ENCODE measurements at places on chromosomes 5 and 9. TPM values are rescaled to one million over a fixed set of nuclear protein-coding genes. Genes with fewer than 3 reads are reported as not detected.

GPR151 gene
- total RNA-seq, result not detected

SHISAL2B gene
- not detected for total RNA-seq

CDX1 gene
- not detected for total RNA-seq

RNF14 gene
- total RNA-seq, result 33.7 TPM

KLF9 gene
- total RNA-seq, result 12.8 TPM

ABCA2 gene
- 67.7 TPM for total RNA-seq

LPAR1 gene
- not detected for total RNA-seq

VLDLR gene
- total RNA-seq, result 3.7 TPM

RASEF gene
- total RNA-seq, result not detected

IFNA2 gene
- total RNA-seq, result not detected

DNA sequence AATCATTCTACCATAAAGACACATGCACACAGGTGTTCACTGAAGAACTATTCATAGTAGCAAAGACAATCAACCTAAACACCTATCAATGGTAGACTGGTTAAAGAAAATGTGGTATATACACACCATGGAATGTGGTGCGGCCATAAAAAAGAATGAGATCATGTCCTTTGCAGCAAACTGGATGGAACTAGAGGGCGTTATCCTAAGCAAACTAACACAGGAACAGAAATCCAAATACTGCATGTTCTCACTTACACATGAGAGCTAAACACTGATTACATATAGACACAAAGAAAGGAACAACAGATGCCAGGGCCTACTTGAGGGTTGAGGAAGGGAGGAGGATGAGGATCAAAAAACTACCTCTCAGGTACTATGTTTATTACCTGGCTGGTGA, 103.8 kb downstream of the DRD1 start:
- no peak for DNase-seq

GRCh38 chr9:108838017-108838416, 17.8 kb downstream of the ACTL7B start:
- DNase-seq, result no peak

DNA sequence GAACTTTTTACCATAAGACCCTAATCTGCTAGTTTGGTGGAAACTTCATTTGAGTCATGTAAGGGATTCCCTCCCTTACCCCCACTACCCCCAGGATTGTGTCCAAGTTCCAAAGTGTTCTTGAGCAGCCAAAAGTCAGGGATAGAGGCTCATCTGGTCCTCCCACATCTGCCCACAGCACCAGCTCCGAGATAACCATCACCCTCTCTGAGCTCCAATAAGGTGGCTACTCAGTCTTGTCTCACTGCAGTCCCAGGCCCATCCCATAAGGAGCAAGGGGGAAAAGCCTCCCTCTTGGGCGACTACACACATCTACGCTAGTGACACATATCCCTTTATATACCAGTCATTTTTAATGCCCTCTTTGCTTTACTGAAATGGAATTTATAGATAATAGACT, 12.0 kb upstream of the ENC1 start:
- no peak for DNase-seq

GRCh38 chr9:61667559-61668121, 477.8 kb downstream of the SPATA31A7 start:
- no peak for DNase-seq

DNA sequence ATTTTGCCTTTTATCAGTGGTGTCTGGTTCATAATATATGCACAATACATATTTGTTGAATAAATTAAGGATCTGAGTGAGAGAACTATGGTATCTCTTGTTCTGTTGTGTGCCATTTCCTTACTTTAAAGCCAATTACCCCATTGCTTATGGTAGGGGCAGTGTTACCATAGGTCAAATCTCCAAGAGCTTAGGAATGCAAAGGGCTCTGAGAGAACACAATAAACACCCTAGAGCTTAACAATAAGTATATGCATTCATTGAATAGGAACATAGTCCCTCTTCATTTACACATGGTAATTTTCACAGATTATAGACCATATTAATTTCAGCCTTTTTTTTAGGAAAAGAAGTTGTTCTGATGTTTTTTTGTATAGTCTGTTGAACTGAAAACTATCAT, 112.2 kb downstream of the MCTP1 start:
- DNase-seq, result no peak

DNA sequence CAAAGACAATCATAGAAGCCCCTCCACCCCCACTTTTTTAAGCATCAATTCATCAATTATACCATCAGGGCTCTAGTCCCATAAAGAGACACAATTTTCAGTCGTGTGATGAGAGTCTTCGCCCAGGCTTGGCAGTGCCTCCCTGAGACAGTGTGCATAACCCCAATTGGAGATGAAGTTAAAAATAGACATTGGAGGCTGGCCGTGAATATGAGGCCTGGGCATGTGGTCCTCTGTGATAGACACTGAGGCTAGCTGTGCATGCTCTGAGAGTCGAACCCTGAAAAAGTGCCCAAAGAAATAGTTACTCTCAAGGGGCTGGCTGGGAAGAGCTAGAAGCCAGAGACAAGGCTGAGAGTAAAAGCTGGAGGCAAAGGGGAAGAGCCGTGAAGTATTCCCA, 248.6 kb upstream of the NR4A3 start:
- DNase-seq, result no peak

- DNase-seq, result no peak
These were observed 66.6 kb downstream of the DEPDC1B start for GRCh38 chr5:60633341-60633740.

- DNase-seq, result no peak
These were observed 37.7 kb upstream of the PLEKHG4B start for GRCh38 chr5:54175-54730.

DNA sequence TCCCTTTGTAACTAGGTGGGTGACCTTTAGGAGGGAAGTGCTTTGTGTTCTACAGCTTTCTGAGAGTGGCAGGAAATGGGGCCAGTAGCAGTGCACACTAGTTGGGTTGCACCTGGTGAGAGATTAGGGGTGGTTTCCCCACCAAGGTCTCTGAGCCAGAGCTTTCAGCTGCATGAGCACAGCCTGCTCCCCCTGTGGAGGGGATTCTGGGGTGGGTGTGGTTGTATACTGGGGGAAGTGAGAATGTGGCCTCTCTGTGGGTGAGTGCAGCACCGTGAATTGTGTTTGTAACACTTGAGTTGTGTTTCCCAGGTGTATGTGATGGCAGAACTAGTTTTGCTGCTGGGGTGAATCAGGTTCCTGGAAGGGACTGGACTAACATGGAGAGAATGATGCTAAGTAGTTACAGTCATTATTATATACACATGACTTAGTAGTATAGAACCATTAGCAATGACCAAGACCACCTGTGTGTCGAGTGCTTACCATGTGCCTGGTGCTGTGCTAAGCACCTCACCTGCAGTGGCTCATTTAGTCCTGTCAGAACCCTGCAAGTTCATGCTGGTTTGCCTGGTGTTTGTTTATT, 11.8 kb upstream of the CXXC5 start:
- peak; percentile 79 for DNase-seq

DNA sequence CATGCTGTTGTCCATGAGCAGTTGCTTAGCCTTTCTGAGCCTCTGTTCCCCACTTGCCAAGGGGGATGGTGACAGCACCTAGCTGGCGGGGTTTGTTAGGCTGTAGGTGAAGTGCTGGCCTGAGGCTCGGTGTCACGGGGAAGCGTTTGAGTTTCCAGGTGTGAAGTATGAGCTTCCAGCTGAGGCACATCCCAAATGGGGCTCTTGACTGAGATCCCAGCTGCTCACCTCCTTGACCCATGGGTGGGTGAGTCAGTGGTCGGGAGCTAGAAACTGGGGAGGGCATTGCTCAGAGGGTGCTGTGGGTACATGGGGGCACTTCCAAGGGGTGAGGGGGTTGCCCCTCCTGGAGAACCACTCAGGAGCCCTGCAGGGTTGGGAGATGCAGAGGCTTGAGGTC, 26.4 kb upstream of the RNF130 start:
- DNase-seq, result no peak

DNA sequence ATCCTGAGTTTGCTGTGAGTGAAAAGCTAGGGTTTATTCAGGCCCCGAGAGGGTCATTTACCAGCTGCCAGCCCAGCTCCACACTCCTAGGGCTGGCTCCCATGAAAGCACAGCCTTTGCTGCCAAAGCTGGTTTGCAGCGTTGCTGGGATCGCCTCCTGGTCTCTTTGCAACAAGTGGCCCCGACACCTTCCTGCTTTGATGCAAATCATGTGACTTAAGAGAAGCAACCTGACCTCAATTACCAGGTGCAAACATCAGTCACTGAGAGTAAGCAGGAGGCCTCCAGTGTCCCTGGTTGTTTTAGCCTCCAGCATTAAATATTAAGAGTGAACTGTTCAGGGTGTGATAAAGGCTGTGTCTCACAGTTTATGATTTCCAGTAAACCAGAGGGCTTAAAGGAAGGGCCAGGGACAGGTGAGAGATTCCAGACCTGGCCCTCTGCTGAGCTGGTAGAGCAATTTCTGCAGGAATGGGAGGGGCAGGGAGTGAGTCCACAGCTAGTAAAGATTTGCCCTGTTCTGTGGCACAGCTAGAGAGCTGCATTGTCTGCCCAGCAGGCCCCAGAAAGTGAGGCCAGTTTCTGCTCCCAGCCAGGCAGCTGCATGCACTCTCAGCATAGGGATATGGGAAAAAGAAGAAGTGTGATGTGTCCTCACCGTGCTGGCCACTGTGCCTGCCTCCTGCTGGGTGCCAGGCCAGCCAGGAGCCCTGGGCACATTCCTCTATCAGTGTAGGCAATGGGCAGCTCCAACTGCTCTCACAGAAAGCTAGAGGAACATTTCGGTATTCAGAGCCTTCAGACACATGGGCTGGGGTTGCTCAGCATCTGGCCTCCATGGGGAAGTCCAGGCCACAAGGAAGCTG, 58.0 kb downstream of the SLC22A5 start:
- DNase-seq, result peak; percentile 74

- no peak for DNase-seq
These were observed 16.8 kb downstream of the MGAT1 start for GRCh38 chr5:180785794-180786221.

DNA sequence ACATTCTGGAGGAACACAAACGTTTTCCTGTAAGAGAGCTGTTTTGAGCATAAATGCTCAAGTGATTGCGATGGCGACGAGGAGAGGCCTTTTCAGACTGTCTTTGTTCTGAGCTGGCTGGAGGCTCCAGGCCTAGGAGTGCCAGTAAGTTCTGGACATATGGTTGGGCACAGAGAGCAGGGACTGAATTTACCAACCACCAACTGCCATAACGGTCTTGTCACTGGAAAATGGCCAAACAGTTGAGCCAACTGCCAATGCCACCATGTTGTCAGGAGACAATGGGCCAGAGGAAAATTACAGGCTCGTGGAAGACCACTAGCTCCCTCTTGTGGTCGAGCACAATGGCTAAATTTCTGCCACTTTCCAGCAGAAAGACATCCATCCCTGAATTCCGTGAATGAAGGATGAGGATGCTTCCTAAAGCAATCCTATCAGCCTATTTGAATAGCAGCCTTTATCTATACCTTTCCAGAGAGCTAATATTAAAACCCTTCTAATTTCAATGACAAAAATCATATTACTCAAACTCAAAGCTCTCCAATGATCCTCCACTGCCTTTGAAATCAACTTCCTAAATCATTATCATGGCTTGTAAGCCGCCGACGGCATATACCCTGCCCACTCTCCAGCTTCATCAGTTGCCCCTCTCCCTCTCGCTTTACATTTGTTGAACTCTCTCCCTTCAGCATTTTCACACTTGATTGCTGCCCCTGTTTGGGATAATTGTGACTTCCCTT, 66.9 kb upstream of the GLIS3 start:
- DNase-seq, result peak; percentile 29

GRCh38 chr9:113574441-113575262, 111.1 kb downstream of the RGS3 start:
- no peak for DNase-seq

DNA sequence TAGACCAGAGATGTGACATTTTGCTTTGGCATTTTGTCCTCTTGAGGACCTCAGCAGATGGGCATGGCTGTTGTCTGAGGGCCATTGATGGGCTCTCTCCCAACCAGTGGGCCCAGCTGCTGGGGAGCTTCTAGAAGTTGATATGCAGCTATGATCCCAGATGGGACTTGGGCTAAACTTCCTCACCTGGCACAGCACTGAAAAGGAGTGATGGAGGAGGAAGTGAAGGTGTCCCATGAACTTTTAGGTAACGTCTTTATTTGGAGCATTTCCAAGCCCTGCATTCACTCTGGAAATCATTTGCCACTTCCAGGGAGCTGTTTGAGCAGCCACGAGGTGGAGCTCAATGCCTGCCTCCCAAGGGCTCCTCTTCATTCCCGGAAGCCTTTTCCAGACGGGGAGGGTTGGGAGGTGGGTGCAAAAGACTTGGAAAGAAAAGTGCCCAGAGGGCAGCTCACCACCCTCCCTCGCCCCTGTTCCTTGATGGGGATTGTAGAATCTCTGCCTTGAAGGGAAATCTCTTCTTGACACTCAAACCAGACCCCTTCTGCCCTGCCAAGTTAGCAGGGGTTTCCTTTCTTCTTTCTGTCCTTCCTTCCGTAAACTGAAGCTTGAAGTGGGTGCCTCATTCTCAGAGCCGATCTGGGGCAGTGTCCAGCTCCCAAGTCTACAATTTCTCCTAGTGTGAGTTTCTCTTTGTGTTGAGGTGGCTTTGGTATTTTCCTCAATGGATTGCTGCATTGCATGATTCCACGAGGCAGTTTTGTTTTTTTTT, 18.1 kb upstream of the NEUROG1 start:
- DNase-seq, result no peak

- no peak for DNase-seq
These were observed 56.1 kb downstream of the PCDH1 start for GRCh38 chr5:141822144-141822543.

GRCh38 chr5:62143268-62144229, 162.5 kb upstream of the KIF2A start:
- no peak for DNase-seq

GRCh38 chr9:107883496-107884124, 394.0 kb upstream of the KLF4 start:
- no peak for DNase-seq

- DNase-seq, result no peak
These were observed 158.3 kb downstream of the KCTD16 start for GRCh38 chr5:144328980-144329379.

GRCh38 chr5:177366528-177367322, 9.0 kb downstream of the RGS14 start:
- DNase-seq, result no peak

DNA sequence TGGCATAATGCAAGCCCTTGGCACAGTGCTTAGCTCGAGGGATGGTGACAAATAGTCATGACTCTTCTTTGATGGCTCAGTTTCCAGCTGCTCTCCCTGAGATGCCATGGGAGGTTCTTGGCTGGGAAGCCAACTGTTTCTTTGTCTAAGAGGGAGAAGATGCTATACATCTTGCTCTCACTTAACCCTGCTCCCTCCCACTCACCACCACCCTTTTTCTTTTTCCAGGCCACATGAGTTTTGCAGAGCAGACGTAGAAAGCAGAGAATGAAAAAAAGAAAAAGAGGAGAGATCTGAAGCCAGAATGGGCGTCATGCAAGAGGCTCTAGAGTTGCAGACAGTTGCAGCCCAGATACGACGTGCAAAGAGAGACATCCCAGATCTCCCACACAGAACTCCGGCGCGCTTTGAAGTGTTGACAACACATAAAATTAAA, 160.5 kb downstream of the FGF18 start:
- DNase-seq, result no peak

DNA sequence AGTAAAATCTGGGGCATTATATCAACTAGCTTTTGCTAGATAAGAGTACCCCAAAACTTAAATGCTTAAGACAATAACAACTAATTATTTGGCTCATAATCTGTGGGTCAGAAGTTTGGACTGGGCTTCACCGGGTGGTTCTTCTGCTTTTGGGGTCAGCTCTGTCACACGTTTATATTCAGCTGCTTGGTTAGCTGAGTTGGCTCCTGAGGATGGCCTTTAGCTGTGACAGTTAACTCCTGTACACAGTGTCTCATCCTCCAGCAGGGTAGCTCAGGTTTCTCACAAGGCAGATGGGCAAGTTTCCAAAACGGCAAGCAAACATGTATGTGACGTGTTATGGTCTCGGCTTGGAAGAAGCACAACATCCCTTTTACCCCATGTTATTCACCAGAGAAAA, 488.2 kb downstream of the TLE4 start:
- DNase-seq, result no peak

All from activated CD4-positive, alpha-beta T cell treated with anti-CD3 and anti-CD28 coated beads, Interleukin-2, amount 10 ng/mL, durations not matched to agents 7 days and 5 days (primary cell).